HS-27A (cell line): ENCODE measurements at places on chromosomes 7 and 10.

DNA sequence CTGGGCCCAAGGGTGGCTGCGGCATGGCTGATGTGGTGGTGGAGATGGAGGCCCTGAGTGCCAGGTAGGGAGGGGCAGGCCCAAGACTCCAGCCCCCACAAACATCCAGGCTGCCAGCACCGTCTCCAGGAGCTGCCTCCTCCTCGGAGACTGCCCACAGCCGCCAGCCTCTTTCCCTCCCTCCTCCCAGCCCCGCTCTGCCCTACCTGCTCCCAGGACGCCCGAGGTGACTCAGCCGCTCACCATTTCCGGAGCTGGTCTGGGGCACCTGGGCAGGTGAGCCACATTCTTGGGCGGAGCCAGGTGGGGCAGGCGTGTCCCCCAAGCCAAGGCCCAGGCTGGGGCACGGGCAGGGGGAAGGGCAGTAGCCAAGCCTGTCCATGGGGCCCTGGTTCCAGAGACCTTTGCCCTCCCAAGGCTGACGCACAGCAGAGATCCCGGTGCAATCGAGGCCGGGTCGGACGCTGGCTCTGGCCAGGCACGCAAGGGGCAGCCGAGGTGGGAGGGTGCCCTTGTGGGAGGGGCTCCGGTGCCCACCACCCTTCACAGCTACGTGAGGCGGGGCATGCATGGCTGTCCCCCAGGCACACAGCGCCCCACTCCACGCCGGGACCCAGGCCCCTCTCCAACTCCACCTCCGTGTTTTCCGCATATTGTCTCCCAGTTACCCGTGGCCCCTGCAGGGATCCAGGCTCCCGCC lies 8.8 kb downstream of the ADAP1 start:
- no peak for DNase-seq

DNA sequence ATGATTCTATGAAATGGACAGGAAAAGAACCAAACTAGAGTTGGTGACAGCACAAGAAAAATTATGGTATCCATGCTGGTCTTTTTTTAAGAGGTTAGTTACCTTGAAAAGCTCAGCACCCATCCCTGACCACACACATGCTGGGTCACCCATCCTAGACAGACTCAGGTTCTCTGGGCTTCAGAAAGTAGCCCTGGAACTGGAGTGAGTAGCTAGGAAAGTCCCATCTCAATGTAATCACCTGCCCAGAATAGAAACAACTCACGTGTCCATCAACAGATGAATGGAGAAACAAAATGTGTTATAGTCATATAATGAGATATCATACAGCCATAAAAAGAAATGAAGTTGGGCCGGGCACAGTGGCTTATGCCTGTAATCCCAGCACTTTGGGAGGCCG lies 37.0 kb downstream of the GSDME start:
- no peak for DNase-seq

DNA sequence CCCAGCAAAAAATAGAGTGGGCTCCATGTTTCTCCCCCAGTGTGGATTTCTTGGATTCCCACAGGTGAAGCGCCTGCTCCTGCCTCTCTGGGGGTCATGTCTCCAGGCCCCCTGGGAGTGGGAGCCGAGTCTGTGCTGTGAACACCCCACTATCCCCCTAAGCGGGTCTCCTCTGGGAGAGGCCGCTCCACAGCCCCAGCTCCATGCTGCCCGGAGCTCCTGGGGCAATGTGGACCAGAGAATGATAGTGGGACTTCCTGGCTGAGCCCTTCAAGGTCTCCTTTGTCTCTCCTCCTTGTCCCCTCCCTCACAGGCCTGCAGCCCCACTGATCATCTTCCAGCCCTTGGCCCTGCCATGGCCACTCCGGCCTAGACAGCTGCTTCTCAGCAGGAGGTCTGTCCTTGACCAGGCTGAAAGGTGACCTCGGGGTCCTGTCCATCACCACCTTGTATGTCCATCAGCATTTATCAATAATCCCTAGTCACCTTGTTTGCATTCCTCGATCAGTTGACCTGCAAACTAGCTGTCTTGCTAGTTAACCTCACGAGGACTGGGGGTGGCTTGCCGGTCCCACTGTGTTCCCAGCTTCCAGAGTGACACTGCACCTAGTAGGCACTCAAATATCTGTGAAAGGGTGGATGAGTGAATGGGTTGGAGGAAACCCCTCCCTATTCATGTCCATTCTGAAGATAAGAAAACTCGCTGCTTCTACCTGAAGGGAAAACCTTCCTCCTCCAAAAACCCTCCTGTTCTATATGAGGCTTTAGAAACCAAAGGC lies 776 bp upstream of the CALML3 start:
- no peak for DNase-seq

GRCh38 chr7:97145068-97145467 lies 27.6 kb downstream of the SDHAF3 start:
- DNase-seq = no peak

- no peak for DNase-seq
These were observed 306.2 kb upstream of the MKI67 start for GRCh38 chr10:128432423-128432822.

- no peak for DNase-seq
These were observed 233.6 kb downstream of the SH2D4B start for GRCh38 chr10:80771285-80771684.

- no peak for DNase-seq
These were observed 100.5 kb downstream of the TACC2 start for GRCh38 chr10:122089311-122090017.

DNA sequence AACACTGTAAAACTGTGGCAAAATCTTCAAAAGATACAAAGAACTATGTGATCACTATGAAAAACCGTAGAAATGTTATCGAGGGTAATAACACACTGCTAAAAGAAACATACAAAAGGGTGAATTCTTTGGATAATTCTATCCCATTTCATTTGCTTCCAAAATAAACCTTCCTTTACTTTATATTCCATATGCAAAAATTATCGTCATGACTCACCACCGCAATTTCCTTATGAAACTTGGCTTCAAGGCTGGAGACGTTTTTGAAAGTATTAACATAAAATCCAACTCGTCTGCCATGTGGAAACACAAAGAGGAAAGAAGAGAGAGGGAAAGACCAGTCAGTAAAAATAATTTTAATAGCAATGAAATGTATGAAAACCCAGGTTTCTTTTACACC lies 165.2 kb downstream of the AMPH start:
- no peak for DNase-seq

GRCh38 chr7:32069116-32069650 lies 1.0 kb downstream of the PDE1C start:
- no peak for DNase-seq

GRCh38 chr10:105598207-105598606 lies 957.1 kb downstream of the SORCS3 start:
- peak; percentile 26 for DNase-seq

DNA sequence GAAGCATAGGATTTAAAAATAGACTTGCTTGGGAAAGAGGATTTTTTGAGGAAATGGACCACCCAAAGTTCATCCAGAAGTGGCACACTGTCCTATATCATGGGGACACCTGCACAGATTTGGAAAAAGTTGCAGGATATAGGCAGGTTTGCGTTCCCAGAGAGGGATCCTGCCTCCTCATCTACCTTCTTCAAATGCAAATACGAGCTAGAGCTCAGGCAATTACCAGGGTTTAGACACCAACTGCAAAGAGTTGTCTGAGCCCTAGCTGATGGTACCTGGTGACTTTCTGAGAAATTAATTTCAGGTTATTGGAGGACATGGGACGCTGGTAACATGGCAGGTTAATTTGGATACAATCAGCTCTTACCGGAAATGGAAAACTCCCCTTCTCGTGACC lies 423.7 kb upstream of the MTPN start:
- no peak for DNase-seq

GRCh38 chr10:117635826-117636225 lies 93.3 kb downstream of the EMX2 start:
- no peak for DNase-seq

DNA sequence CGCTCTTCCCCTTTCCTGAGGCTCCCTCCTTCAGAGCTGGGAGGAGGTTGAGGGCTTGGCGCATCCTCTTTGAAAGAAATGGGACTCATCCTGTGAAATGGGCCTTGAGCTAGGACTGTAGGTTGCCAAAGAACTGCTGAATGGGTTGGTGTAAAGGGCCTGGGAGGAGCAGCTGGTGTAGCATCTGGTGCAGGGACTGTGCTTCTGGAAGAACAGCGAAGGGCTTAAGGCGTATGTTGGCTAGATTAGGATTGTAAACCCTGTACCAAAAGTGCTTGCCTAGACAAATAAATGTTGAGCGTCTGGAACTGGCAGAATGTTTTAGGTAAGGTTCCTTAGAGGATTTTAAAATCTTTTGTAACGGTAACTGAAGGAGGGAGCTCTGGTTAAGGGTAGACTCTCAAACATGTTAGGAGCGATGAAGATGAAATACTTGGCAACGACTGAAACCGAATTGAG lies 563 bp downstream of the STAM start:
- no peak for DNase-seq

GRCh38 chr10:51313773-51314478 lies 239.6 kb downstream of the PRKG1 start:
- DNase-seq = no peak

DNA sequence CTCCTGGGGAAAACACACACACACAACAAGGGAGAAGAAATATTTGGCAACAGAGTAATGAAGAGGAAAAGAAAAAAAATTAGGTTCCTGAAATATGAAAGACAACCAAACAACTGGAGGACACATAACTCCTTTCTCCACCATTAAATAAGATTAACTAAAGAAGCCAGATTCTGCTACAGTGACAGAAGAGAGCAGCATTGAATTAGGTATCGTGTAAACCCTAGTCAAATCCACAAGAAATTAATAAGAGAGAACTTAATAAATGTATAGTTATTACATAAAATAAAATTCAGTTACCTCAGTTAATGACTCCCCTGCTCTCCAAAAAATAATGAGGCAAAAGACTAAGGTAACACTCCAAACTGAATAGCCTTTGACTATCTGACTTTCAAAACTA lies 306.7 kb downstream of the CRPPA start:
- DNase-seq = no peak

DNA sequence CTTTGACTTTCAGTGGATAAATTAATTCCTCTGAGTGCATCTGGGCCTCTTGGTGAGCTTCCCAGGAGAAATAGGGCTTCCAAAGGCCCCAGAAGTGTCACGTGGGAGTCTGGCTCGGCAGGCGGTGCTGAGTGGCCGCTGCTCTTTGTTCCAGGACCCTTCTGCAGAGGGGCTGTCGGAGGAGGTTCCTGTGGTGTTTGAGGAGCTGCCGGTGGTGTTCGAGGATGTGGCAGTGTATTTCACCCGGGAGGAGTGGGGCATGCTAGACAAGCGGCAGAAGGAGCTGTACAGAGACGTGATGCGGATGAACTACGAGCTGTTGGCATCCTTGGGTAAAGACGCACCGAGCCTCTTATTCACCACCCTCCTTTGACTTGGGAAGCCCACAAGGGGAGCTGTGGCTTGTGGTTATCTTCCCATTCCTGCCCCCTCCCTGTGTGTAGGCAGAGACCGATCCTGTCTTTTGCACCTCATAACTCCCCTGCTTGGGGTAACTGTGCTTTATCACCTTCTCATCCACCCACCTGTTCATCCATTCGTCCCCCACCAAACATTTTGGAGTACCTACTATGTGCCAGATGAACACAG lies 11.9 kb downstream of the ZNF862 start:
- DNase-seq = no peak

GRCh38 chr7:874031-874749 lies 2.2 kb upstream of the GET4 start:
- no peak for DNase-seq

GRCh38 chr7:46948716-46949115 lies 633.2 kb downstream of the TNS3 start:
- DNase-seq = no peak

GRCh38 chr7:26470691-26471090 lies 179.0 kb downstream of the SNX10 start:
- no peak for DNase-seq

DNA sequence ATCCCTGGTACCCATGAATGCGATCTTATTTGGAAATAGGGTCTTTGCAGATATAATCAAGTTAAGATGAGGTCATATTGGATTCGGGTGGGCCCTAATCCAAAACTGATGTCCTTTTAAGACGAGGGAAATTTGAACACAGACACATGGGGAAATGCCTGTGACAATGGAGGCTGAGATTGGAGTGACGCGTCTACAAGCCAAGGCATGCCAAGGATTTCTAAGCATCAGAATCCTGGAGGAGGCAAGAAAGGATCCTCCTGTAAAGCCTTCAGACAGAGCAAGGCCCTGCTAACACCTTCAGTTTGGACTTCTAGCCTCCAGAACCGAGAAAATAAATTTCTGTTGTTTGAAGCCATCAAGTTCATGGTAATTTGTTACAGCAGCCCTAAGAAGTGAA lies 18.5 kb downstream of the PARP12 start:
- no peak for DNase-seq

DNA sequence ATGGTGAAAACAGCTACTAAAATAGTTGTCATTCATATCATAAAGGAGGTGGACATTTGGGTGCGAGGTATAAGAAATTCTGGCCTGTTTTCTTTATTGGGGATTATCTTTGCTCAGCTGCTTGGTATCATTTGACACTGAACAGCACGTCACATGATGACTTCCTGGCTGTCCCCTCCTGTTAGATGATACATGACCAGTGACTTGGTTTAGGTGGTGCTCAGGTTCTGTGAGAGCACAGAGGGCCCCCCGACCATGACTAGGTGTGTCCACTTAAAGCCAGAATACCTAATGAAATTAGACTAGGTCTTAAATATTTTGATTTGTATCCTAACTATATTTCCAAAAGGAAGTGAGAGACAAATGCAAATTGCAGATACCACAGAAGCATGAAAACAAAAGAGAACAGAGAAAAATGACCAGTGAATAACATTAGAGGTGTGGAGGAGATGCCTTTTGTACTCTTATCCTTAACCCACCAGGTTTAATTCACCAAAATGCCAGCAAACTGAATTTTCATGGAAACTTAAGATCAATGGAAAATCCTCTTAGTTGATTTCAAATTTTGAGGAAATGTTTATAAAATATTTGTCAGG lies 50.6 kb upstream of the GJD4 start:
- no peak for DNase-seq

DNA sequence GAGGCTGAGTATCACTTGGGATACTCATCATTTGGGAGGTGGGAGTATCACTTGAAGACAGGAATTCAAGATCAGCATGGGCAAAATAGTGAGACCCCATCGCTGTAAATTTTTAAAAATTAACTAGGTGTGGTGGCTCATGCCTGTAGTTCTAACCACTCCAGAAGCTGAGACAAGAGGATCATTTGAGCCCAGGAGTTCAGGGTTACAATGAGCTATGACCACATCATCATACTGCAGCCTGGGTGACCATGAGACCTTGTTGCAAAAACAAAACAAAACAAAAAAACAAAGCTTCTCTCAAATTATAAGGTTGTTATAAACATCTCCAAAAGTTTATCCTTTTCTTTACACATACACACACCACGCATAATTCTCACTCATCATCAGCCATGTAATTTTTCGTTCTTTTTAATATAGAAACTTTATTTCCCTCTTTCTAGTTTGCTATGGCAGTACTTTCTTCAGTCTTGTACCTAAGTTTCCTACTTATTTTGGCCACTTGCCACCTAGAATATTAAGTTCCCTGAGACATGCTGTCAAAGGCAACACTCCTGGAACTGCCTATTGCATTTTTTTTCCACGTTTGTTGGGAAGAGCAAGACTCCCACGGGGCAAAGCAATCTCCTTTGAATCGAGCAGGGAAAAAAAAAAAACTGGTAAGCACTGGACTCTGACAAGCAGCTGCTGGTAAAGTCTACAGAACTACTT lies 37.1 kb downstream of the SKIDA1 start:
- DNase-seq = no peak
